ENCODE measurements at places on chromosomes 11 and 22.

GRCh38 chr11:35088676-35089075 lies 50.3 kb upstream of the CD44 start:
- DNase-seq, result no peak
- no peak overlapping the region for H3K27ac ChIP-seq
- no peaks in the 10 kb centered on the region for H3K4me1 ChIP-seq
- peaks cover 4% of the 10 kb centered on the region for H3K36me3 ChIP-seq
- no peak overlapping the region for H3K4me3 ChIP-seq
- no peaks in the 10 kb centered on the region for H3K27me3 ChIP-seq

DNA sequence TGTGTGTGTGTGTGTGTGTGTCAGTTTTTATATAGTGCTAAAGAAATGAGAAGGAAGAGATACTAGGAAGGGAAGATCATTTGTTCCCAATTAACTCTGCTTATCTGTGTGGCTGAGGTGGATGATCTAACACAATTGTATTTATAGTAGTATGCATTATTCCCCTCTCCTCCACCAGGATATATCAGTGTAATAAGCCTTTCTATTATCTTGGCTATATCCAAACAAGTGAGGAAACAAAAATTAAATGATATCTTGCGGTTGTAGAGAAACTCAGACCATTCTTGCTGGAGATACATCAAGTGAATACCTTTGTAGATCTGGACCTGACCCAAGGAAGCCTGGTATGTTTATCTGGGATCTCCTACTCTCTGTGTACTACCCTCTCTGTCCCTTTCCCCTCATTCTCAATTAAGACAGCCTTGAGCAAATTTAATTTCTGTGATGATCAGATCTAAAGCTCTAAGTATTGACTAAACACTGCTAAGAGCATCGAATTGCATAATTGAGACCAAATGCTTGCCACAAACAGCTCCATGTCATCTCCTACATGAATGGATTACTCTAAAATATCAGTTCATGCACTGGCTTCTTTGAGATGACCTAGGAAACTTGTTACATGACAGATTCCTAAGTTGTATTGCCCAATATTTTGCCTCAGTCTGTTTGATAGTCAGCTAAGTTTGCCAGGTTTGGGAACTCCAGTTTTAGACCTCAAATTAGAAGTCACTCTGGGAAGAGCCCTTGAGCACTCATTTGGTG lies 185.3 kb upstream of the CTSC start:
- no peaks in the 10 kb centered on the region for H3K4me1 ChIP-seq
- no peak for DNase-seq
- no peaks in the 10 kb centered on the region for H3K27me3 ChIP-seq
- no peaks in the 10 kb centered on the region for H3K36me3 ChIP-seq

GRCh38 chr11:74010306-74011300 lies 1.7 kb upstream of the UCP3 start:
- H3K27me3 ChIP-seq, result no peaks in the 10 kb centered on the region
- no peak for DNase-seq
- no peaks in the 10 kb centered on the region for H3K36me3 ChIP-seq
- H3K4me1 ChIP-seq, result peaks cover 3% of the 10 kb centered on the region
- no peak overlapping the region for H3K27ac ChIP-seq

DNA sequence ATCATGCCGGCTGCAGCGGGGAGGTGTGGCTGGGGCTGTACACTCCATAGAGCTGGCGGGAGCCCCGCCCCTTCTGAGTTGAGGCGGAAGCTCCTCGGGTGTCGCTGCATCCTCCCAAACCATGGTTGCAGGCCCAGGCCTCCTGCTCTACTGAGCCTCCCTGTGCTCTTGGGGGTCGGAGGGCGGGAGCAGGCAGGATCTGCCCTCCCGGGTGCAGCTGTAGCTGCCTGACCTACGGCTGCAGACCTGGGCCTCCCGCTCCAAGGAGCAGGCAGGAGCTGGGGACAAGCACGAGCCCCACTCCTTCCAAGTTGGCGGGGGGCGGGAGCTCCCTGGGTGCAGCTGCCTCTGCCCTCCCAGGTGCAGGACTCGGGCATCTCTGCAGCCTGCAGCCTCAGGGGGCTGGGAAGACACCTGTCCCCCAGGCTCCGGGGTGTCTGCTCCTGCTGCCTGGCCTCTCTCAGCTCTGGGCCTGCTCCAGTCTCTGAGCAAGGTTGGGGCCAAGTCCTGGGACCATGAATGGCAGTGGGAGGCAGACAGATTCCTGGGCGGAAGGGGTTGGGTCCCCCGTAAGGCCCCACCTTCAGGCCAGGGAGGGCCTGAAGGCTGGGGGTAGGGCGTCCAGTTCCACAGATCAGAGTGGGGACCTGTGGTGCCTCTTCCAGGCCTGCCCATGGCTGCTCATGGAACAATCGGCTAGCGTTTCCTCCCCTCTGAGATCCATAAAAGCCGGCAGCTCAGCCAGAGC lies 46.4 kb upstream of the SC5D start:
- DNase-seq, result no peak
- no peaks in the 10 kb centered on the region for H3K27me3 ChIP-seq
- H3K27ac ChIP-seq, result no peak overlapping the region
- H3K36me3 ChIP-seq, result no peaks in the 10 kb centered on the region
- no peak overlapping the region for H3K4me3 ChIP-seq

GRCh38 chr22:27990451-27990840 lies 71.4 kb upstream of the PITPNB start:
- peak; percentile 3 for DNase-seq
- H3K4me1 ChIP-seq, result peaks cover 2% of the 10 kb centered on the region
- no peak overlapping the region for H3K27ac ChIP-seq
- H3K4me3 ChIP-seq, result no peak overlapping the region
- peaks cover 6% of the 10 kb centered on the region for H3K27me3 ChIP-seq

DNA sequence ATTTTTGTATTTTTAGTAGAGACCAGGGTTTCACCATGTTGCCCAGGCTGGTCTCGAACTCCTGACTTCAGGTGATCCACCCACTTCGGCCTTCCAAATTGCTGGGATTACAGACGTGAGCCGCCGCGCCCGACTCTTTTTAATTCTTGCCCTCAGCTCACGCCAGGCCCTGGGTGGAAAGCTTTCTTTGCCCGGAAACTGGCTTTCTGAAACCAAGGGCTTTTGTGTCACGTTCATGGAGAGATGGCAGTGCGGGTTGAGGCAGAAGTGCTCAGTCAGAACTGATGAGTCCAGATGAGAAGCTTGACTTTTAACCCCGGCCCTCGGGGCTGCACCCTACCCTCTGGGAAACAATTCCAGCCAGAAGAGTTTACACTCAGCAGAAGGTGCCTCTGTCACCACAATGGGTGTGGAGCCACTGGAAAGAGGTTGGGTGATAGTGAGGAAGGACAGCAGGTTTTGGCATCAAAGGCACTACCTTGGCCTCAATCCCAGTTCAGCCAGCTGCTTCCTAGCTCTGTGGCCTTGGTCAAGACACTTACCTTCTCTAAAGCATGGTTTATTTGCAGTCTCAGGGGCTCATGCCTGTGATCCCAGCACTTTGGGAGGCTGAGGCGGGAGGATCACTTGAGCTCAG lies 890 bp upstream of the ARFGAP3 start:
- H3K4me3 ChIP-seq, result no peak overlapping the region
- H3K4me1 ChIP-seq, result no peaks in the 10 kb centered on the region
- no peak for DNase-seq
- no peaks in the 10 kb centered on the region for H3K36me3 ChIP-seq
- no peak overlapping the region for H3K27ac ChIP-seq
- H3K27me3 ChIP-seq, result no peaks in the 10 kb centered on the region

- peaks cover 13% of the 10 kb centered on the region for H3K4me1 ChIP-seq
- DNase-seq, result no peak
- H3K27me3 ChIP-seq, result peaks cover 2% of the 10 kb centered on the region
- H3K36me3 ChIP-seq, result no peaks in the 10 kb centered on the region
These were observed 619.0 kb upstream of the ARHGAP42 start for GRCh38 chr11:100068116-100068515.

- no peak overlapping the region for H3K4me3 ChIP-seq
- peaks cover 2% of the 10 kb centered on the region for H3K4me1 ChIP-seq
- H3K27me3 ChIP-seq, result peaks cover 5% of the 10 kb centered on the region
- no peak overlapping the region for H3K27ac ChIP-seq
These were observed 29.1 kb upstream of the CACNG2 start for GRCh38 chr22:36732609-36733008.

GRCh38 chr11:96317985-96318384 lies 25.0 kb downstream of the MAML2 start:
- H3K4me1 ChIP-seq, result peaks cover 6% of the 10 kb centered on the region
- no peaks in the 10 kb centered on the region for H3K36me3 ChIP-seq
- H3K27ac ChIP-seq, result no peak overlapping the region
- no peaks in the 10 kb centered on the region for H3K27me3 ChIP-seq

All from glutamatergic neuron (in vitro differentiated cells).